ENCODE measurements at places on chromosomes 5 and 9.
A peak's percentile ranks its signal among the peaks of the same experiment; 100 is the strongest.

DNA sequence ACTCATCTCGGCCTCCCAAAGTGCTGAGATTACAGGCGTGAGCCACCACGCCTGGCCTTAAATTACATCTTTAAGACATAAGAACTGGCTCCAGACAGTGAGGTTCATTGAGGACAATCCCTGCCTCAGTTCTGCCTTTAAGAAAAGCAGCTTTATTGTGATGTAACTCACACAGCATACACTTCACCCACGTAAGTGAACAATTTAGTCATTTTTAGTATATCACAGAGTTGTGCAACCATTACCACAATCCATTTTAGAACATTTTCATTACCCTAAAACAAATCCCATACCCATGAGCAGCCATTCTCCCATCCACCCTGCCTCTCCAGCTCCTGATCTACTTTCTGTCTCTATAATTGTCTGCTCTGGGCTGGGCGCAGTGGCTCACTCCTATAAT is 24.0 kb upstream of the LTC4S start:
- no peak for DNase-seq

GRCh38 chr5:24633715-24634325 is 11.0 kb downstream of the CDH10 start:
- no peak for DNase-seq

DNA sequence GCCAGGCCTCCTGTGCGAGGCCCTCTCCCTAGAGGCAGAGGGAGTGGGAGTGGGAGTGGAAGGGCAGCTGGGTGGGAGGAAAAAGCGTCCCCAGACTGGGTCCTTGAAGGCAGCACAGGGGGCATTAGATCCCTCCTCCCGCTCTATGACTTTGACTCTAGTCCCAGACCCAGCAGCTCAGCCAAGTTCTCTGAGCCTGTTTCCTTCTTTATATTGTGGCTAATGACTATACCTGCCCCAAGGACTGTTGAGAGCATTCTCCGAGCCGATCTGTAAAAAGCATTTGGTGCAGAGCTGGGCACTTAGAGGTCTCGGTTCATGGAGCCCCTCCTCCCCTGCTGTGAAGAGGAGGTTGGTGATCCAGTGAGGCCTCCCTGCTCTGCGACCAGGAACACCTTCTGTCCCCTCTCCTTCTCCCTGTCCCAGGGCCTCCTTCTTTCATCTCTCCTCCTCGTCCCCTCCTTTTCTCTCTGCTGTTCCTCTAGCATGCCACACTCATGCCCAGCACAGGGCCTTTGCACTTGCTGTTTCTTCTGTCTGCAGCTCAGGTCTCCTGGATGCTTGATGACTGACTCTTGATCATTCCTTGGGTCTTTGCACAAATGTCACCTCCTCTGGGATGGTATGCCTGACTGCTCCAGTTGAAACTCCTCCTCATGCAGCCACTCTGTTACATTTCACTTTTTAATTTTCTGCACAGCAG is 23.4 kb upstream of the PSD2 start:
- no peak for DNase-seq

DNA sequence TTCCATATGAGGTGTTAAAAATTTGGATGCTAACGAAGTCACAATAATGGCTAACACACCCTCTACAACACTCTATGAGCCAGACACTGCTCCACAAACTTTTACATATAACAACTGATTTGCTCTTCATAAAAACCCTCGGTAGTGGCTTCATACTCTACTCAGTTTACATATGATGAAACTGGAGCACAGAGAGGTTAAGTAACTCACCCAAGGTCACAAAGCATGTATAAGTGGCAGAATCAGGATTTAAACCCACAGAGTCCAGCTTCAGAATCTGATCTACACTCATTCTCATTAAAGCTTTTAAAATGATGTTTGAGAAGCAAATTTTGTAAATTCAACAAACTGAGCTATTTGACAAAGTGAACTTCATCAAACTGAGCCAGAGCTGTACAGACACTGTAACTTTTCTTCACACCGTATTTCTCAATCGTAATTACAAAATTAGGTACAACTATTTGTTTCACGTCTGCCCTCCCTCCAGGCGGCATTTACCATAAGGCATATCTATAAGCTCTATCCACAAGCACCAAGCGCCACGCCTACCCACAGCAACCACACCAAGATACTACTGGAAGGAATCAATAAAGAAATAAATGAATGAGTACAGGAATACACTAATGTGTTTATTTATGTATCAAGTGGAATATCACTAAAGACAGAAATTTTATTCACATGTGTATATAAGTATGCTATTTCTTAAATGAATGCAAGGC is 24.3 kb downstream of the TTC39B start:
- no peak for DNase-seq

DNA sequence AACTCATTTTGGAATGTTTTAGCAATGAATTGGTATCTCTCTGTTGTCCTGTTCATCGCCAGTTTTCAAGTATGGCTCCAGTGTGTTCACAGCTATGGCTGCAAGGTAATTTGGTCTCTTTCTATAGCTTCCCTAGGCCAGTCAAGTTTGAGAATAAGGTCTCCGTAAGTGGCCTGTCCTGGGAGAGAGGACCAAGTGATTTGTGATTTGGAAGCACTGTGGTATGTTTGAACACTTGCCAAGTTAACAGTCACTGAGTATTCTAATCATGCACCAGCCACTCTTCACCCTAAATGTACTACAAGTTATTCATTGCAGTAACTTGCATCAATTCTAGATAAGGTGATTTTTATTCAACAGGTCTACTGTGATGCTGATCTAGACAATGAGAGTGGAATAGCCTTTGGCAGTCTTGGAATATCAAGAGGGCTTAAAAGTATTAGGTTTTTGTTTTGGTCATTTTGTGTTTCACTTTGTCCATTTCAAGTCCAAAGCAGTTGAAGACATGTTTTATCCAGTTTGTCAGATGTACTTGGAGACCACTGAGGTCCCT is 41.1 kb downstream of the G3BP1 start:
- no peak for DNase-seq

- no peak for DNase-seq
Measured at GRCh38 chr5:87390075-87390474, 22.7 kb downstream of the CCNH start.

DNA sequence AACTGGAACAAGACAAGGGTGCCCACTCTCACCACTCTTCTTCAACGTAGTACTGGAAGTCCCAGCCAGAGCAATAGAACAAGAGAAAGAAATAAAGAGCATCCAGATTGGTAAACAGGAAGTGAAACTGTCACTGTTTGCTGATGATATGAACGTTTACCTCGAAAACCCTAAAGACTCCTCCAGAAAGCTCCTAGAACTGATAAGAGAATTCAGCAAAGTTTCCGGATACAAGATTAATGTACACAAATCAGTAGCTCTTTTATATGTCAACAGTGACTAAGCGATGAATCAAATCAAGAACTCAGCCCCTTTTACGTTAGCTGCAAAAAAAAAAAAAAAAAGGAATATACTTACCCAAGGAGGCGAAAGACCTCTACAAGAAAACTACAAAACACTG is 306.6 kb downstream of the PLK2 start:
- DNase-seq, result no peak

- no peak for DNase-seq
Measured at GRCh38 chr9:37550781-37551180, 25.4 kb downstream of the FBXO10 start.

DNA sequence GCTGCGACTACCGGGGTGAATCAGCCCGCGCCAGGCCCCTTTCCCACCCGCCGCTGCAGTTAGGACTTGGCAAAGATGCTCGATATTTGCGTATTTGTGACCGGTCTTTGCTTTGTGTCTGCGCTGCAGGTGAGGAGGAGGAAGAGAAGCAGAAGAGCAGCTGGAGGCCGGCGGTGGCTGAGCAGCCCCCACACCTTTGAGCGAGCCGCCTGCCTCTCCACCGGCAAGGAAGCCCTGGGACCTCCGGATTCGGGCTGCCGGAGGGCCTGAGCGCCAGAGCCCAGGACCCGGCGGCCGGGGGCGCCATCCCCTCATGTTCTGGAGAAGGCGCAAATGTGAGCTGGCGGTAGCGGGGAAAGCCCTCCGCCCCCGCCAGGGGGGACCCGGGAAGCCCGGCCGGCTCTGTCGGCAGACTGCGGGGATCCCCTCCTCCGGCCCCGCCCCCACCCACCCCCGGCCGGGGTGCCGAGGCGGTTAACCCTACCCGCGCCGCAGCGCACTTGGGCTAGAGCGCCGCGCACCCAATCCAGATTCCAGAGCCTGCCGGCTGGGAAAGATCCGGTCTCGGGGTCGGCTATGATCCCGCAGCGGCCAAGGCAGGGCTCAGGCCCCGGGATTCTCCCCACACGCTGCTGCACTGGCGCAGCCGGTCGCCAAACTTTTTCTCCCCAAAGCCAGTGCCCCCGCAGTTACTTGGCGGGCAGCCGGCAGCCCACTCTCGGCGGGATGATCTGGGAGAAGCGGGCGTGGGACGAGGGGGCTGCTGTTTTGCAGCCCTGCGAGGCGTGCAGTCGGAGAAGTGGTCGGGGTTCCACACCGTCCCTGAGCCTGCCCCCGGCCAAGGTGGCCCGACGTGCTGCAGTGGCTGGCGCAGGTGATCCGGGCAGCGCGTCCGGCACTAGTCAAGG is 800 bp upstream of the KCNN2 start:
- DNase-seq, result peak; percentile 17

DNA sequence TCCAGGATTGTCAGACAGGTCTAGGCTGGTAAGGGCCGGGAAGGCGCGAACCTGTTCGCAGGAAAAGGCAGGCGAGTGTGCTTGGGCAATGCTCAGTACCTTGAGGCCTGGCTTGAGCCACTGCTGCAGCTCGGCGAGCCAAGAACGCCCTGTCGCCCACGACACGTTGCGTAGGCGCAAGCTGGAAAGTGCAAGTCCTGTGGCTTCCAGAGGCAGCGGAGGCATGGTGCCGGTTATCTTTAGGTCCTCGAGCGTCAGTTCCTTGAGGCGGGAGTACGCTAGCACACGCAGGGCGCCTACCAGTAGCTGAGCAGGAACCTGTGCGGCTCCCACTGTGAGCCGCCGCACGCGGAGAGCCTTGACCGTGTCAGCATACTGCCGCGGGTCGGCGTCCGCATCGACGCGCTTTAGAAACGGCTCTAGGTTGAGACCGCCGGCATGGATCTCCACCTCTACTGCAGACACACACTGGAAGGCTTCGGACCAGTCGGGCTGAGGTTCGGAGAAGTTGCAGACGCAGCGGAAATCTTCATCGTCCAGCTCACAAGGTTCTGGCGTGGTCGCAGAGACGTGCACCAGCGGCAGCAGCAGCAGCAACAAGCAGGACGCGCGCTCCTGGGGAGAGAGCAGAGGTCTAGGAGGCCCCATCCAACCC is 482 bp downstream of the CD14 start:
- peak; percentile 70 for DNase-seq

GRCh38 chr5:79456890-79457583 is 56.9 kb downstream of the HOMER1 start:
- DNase-seq, result no peak

DNA sequence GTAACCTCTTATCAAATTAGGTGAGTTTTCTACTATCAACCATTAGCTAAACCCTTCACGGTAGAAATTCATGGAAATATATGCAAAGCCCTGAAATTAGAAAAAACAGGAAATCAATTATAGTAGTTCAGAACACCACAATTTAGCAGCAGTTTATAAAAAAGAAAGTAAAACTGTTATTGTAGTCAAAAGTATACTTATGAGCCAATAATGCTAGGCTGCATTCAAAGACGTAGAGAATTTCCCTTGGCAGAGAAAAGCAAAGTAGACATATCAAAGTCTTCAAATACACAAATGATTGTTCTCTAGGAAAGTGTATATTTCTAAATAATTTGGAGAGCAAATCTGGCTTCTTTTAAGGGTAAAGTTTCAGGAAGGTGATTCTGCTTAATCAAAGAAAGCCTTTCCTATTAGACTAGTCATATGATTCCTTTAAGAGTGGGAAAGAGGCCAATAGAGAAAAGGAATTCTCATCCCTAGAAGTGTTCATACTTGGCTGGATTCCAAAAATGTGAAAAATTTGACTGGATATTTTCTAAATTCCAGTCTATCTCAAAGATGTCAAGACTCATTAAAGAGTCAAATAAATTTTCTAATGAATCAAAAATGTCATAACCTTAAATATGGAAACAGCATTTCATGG is 185.5 kb downstream of the SMC2 start:
- DNase-seq, result no peak

DNA sequence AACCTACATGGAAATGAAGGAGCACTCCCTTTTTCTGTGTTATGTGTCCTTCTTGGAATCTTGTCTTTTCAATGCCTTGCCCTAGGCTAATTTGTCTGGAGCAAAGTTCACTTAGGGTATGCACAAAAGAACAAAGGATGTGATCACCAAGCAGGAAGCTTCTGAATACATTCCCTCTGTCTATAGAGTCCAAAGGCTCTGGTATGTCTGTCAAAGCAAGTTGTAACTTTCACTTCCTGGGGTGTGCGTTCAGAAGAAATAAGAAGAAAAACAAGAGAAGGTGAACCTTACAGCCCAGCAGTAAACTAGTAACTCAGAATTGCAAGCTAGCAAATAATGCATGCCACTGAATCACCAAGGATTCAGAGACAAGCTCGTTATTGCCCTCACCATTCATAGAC is 31.7 kb upstream of the CDH6 start:
- DNase-seq, result no peak

GRCh38 chr5:169006842-169007790 is 293.8 kb downstream of the SLIT3 start:
- no peak for DNase-seq

DNA sequence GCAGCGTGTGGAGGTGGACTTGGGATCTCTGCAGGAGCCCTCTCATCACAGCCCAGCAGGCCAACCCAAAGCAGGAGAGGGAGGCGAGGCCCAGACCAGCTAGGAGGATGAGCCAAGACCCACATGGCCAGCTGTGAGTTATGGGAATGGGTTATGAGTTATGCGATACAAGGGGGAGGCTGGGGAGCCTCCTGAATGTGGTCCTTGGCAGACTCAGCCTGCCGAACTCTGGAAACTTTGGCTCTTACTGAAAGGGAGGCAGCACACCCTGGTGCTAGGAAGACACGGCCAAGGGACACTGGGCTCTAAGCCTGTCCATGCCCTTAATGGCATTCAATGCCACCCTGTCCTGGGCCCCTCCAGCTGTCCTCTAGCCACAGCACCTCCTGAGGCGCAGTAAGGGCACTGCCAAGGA is 7.7 kb upstream of the VAV2 start:
- no peak for DNase-seq

DNA sequence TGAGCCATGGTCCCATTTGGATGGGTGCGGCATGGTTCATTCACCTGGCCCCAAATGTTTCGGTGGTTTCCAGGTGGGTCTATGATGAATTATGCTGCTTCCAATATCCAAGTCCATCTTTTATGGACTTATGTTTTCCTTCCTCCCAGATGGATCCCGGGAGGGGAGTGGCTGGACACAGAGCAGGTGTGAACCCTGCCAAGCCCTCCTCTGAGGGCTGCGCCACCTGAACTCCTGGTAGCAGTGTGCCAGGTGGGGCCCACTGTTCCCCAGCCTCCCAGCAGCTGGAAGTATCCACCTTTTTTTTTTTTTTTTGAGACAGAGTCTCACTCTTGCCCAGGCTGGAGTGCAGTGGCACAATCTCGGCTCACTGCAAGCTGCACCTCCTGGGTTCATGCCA is 42.9 kb downstream of the WNK2 start:
- no peak for DNase-seq

DNA sequence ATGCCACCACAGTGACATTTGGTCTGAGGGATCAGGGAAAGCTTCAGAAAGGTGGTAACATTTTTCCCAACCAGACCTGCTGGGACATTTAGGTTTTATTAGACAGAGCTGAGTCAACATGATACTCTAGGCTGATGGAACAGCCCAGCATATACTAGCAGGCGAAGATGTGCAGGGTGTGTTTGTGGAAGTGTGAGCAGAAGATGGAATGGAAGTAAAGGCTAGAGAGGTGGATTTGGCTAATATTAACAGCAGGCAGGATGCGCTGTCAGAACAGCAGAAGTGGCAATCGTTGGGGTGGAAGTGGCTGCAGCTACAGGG is 340.6 kb downstream of the ASTN2 start:
- DNase-seq, result no peak

Measured in activated T-cell treated with anti-CD3 and anti-CD28 coated beads, Interleukin-2, amount 50 U/mL, for 48 hours (primary cell).